ENCODE measurements at places on chromosomes 5 and 9.

DNA sequence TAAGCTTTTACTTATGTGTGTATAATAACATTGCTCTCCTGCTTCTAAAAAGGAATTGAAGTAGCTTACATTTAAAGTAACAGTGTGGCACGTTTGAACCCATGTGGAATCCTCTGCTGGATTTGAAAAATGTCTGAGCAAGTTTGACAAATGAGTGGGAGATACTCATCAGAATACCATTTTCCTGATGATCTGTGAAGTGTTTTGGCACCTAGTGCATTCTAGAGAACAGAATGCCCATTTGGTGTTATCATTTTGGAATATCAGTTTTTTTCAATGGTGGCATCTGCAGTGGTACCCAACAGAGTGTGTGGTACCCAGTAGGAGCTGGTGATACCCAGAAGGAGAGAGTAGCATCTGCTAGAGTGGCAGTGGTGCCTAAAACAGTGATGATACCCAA lies 471.1 kb downstream of the PLK2 start:
- no peak for DNase-seq

- DNase-seq = no peak
These were observed 1.2 kb downstream of the MAPK9 start for GRCh38 chr5:180290568-180291233.

- DNase-seq = no peak
These were observed 28.0 kb upstream of the SIL1 start for GRCh38 chr5:139226131-139226530.

DNA sequence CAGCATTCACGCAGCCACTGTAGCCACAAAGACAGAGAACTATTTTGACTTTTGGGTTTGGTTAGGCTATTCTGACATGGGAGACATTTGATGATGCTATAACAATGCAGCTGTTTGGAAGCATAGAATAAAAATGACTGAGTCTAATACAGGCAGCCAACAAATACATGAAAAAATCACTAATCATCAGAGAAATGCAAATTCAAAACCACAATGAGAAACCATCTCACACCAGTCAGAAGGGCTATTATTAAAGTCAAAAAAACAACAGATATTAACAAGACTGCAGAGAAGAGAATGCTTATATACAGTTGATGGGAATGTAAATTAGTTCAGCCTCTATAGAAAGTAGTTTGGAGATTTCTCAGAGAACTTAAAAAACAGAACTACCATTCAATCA lies 107.1 kb upstream of the POC5 start:
- DNase-seq = no peak

DNA sequence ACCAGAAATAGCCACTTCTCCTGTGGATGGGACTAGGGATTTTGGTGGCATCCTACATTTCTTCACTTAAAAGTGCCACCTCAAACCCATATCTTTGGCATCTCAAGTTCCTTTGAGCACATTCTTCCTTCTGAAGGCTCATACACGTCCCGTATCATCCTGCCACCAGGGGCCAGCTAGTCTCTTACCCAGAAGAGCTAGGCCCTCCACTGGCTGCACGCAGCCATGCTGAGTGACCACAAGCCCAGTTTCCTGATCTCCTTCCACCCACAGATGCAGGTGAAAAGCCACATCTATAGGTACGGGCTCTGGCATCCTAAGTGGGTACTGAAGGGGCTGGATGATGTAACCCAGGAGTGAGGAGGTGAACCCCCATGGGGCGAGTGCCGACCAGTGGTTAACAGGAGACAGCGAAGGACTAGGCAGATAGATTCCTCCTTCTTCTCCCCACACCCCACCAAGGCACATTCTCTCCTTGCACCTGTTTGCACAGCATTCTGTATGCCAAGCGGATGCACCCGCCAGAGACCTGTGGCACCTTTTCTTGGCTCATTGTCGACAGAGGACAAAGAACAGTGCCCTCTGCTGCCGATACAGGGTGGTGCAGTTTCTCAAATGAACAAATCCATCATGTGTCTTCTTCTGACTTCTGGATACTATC lies 14.4 kb upstream of the SCGB3A1 start:
- DNase-seq = peak; percentile 80

- DNase-seq = no peak
These were observed 58.8 kb downstream of the FAM78A start for GRCh38 chr9:131217331-131218031.

GRCh38 chr5:140833993-140834392 lies at the start of gene PCDHA7:
PCDHA7 (plus strand) TSS chr5:140834269; CDS start chr5:140834384, 115 bp downstream.
- no peak for DNase-seq

DNA sequence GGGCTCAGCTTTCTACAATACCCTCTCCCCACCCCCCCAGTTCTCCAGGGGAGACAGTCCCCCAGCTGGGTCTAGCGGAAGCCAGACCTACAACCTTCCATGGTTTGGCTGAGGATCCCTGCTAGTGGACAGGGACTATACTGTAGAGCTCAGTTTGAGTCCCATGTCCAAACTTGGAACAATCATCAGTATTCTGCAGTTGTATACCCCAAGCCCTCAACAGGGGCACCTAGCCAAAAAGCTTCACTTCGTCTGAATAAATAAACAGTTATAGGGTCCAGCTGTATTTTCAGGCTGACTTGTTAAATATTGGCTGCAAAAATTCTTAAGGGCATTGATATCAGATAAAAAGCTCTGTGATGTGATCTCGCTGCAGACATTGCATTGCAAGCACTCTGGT lies 15.4 kb upstream of the C9 start:
- DNase-seq = no peak

GRCh38 chr9:85258823-85259370 lies 482.9 kb downstream of the AGTPBP1 start:
- DNase-seq = peak; percentile 24
